ENCODE measurements at places on chromosomes 2 and 18.
A peak's percentile ranks its signal among the peaks of the same experiment; 100 is the strongest.

DNA sequence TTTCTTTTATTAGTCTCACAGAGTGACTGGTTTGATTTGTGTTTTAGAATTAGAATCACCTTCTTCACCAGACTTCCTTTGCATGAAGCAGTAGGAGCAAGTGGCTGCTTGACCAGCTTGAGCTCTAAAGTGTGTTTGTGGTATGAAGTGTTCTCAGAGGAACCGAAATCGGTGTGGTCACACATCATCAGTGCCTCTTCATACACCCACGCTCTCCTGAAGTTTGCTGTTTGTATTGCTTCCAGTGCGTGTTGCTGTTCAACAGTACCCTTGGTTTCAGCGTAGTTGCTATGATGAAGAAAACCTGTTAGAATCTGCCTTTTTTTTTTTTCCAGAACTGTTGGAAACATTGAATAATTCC is 77.9 kb downstream of the LIMS1 start:
- DNase-seq = no peak

DNA sequence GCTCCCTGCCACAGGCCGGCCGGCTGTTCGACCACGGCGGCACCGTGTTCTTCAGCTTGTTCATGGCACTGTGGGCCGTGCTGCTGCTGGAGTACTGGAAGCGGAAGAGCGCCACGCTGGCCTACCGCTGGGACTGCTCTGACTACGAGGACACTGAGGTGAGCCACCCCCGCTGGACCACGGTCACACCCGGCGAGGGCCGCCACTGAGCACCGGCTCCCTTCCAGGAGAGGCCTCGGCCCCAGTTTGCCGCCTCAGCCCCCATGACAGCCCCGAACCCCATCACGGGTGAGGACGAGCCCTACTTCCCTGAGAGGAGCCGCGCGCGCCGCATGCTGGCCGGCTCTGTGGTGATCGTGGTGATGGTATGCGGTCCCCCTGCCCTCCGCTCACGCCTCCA is 20.8 kb downstream of the ANO7 start:
- DNase-seq = no peak

GRCh38 chr2:150307258-150307657 is 180.2 kb downstream of the RND3 start:
- DNase-seq = no peak

DNA sequence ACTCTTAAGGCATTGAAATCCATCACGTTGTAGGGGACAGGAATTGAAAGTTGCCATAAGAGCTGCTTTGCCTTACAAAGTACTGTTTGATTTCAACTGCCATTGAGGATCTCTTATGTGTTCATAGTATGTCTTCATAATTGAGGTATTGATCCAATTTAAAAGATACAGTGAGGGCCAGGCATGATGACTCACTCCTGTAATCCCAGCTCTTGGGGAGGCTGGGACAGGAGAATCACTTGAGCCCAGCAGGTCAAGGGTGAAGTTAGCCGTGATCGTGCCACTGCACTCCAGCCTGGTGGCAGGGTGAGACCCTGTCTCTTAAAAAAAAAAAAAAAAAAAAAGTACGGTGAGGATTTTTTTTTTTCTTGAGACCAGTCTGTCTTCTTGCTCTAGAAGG is 91.7 kb upstream of the EML6 start:
- DNase-seq = no peak

DNA sequence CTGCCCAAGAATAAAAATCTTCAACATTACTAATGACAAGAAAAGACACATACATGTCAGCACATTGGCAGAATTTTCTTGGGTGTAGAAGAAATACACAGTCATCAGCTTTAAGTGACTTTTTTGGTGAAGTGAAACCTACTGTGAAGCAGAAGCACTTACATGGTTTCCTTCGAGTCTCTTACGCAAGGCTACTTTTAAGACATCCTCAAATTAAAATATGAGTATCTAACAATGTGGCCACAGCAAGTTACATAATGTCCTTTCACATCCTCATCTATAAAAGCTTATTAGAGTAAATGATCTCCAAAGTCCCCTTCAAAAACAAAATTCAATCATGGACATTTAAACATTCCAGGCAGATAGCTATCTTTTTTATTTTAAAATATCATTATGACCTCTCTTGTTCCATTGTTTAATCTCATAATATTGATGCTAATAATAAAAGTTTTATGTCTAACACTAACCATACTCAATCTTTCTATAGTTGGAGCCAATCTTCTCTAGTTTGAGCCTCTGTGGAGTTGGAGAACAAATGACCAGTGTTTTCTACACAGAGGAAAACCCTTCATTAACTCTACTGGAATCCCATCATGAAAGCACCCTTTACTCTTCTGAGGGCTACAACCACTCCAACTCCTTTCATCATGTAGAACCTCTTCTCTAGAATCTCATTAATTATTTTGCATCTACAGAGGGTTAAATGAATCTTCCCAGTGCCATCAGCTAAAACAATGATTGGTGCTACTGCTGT is 182.2 kb upstream of the ZFP36L2 start:
- no peak for DNase-seq

DNA sequence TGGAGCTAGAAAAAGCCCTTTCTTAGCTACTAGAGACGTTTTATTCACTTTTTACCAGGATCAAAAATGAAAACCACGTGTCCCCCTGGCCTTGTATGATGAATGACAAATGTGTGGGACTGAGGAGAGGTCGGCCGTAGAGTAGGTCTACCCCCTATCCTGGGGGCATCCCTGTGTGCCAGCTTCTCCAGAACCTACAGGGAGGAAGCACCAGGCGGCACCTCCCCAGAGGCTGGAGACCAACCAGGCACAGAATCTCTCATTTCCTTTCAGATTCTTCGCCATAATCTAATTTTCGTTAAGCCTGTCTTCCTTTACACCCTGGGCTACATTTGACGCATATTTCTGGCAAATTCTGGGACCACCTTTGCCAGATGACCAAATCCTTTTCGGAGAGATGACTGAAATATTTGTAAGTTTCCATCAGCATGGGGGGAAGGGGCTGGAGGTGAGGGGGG is 15.9 kb downstream of the TWIST2 start:
- DNase-seq = no peak

DNA sequence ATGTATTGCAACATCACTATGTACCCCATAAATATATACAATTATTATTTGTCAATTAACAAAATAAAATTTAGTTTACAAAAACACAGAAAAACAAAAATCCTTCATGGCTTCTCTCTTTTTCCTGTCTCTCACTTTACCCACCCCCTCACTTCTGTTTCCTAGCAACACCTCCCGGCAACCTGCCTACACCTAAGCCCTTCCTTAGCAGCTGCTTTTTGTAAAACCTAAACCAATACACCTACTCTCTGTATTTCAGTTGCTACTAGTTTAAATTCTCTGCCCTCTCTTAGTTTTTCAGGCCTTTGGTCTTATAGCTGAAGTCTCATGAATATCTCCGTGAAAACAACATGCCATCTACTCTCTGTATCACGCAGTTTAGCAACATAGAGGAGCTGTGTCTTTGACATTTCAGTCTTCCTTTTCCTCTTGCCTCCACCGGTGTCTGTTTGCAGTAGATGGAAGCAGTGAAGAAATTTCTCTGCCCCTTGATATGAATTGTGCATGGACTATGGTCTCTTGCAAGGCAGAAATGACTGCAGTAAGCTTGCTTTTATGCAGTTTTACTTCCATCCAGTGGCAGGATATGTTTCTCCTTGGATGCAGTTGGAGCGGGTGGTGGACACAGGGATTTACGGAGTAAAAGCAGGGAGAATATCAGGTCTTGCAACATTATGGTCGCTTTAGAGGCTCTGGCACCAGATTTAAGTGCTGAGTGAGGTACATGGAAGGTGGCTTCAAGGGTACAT is 42.0 kb upstream of the ZDBF2 start:
- DNase-seq = peak; percentile 25

DNA sequence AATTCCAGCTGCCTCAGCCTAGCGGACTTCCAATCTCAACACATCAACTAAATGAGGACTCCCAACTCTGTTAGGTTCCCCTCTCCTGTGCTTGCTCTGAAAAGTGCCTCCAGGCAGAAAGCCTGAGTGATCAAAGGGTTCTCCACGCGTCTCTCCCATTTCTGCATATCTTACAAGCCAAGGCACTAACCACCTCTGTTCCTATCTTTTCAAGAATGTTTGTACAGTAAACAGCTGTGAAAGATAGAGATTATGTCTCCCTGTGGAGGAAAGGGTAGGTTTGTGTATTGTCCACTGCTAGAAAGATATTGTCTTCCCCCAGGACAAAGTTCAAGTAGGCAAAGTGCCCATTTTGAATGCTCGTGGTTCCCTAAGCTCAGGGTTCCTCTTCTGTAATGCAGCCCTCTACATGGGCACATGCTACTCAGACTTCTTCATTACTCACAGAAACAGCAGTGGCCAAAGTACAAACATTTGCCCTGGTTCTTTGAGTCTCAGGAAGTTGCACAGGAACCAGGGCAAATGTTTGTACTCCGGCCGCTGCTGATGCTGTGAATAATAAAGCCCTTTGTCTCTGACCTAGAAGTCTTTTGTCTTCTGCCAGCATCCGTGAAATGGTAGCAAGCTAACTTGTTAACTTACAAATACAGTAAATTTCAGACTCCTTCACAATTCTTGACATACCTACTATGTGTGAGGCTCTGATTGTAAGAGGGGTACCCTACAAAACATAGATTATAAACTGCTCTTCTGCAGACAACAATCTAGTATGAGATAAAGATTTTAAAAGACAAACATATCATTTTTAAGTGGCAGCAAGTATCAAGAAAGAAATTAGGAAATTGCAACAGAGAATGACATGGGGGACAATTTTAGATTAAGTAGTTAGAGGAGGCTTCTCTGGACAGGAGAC is 44.5 kb downstream of the PKDCC start:
- DNase-seq = no peak

GRCh38 chr2:120261387-120262006 is 8.8 kb downstream of the RALB start:
- no peak for DNase-seq

DNA sequence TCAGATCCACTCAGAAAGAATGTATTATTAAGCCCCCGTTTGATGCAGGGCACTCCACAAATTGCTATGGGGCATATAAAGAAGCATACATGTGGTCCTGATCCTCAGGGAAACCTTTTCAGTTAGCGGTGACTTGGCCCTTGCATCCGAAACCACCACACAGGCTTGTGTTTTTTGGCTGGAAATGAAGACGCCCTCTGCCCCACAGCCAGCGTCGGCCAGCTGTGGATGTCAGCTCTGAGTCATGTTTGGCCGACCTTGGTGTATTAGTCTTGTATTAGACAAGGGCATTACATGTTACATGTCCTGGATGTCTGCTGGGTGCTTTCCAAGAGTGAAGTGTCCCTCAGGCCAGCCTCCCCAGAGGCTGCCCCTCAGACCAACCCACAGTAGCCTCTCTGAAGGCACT is 107.6 kb upstream of the MAP3K20 start:
- no peak for DNase-seq

GRCh38 chr2:235191978-235192377 is 240.2 kb downstream of the SH3BP4 start:
- no peak for DNase-seq

DNA sequence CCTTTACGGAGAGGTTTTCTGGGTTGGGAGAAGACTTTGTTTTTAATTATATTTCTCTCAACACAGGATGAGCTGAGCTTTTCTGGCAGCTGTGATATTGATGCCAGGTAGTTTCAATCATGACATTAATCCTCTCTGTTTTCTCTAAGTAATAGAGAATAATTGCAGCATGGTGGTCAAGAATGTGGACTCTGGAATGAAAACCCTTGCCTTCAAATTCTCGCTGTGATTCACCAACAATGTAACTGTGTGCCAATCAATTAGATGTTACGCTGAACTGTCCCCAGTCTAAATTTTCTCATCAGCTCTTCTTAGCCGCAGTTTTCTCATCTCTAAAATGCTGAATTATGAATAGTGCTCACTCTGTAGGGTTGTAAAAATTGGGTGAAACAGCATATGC is 31.6 kb upstream of the PPM1B start:
- no peak for DNase-seq

GRCh38 chr2:9498210-9498609 is 23.9 kb downstream of the IAH1 start:
- no peak for DNase-seq

DNA sequence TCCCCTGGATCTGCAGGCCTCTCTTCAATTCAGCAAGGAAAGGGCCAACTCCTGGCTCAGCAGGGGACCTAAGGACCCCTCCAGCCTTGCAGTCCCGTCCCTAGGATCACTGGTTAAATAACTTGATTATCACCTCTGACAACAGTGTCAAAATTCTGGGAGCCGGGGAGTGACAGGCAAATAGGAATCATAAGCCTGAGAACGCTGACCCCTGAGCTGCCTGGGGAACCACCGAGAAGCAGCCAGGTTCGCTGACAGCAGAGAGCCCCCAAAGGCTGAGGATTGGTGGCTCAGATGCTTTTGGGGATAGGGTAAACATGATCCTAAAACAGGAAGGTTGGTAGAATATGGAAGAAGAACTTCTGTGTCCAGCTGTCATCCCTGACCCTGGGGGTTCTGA is 17.5 kb upstream of the TNS1 start:
- no peak for DNase-seq

- DNase-seq = no peak
Measured at GRCh38 chr2:221254299-221254698, 317.8 kb downstream of the EPHA4 start.

- DNase-seq = no peak
Measured at GRCh38 chr18:74422541-74422940, 34.6 kb downstream of the DIPK1C start.

GRCh38 chr18:34114996-34115395 is 109.7 kb downstream of the NOL4 start:
- no peak for DNase-seq

- no peak for DNase-seq
Measured at GRCh38 chr2:198452327-198452726, 647.9 kb downstream of the PLCL1 start.

DNA sequence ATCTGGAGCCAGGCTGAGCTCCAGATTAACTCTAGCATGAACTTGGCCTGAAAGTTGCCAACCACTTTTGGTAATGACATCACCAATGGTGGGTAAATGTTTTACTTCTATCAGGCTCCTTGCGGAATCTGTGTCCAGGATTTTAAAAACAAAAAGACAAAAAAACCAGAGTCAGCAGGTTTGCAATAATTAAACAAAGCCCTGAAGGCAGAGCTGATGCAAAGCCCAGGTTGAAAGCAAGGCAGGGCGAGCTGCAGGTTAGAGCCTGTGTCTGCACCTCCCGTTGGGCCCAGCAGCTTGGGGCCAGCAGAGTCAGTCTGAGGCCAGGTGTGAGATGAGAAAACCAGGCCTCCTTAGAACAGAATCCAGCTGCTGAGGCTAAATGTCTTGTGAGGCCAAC is 29.1 kb upstream of the ALK start:
- no peak for DNase-seq

- no peak for DNase-seq
Measured at GRCh38 chr18:41410006-41410405, 545.0 kb upstream of the PIK3C3 start.

- DNase-seq = no peak
Measured at GRCh38 chr2:110959198-110959597, 161.5 kb upstream of the BCL2L11 start.
